ENCODE measurements at places on chromosomes 3 and 15.

- no peak for DNase-seq
These were observed 48.2 kb upstream of the STAC start for GRCh38 chr3:36332139-36332538.

GRCh38 chr3:189966843-189967242 lies 153.9 kb downstream of the P3H2 start:
- no peak for DNase-seq

DNA sequence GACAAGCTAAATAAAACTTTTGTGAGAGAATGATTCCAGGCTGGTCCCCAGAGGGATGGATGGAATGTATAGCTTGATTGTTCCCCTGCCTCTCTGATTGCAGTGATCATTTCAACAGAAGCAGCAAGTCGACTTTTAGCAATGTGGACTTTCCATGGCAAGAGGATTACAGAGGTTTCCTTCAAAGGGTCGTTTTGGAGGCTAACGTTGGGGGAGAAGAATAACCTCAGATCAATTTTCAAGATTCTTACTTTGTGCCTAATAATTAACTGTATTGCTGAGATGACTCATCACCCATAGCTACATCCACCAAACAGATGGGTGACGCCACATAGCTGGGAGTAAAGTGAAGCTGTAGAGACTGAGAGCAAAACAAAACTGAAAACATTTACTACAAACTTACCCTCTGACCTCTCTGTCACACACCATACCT lies 79.9 kb downstream of the GTPBP8 start:
- no peak for DNase-seq

DNA sequence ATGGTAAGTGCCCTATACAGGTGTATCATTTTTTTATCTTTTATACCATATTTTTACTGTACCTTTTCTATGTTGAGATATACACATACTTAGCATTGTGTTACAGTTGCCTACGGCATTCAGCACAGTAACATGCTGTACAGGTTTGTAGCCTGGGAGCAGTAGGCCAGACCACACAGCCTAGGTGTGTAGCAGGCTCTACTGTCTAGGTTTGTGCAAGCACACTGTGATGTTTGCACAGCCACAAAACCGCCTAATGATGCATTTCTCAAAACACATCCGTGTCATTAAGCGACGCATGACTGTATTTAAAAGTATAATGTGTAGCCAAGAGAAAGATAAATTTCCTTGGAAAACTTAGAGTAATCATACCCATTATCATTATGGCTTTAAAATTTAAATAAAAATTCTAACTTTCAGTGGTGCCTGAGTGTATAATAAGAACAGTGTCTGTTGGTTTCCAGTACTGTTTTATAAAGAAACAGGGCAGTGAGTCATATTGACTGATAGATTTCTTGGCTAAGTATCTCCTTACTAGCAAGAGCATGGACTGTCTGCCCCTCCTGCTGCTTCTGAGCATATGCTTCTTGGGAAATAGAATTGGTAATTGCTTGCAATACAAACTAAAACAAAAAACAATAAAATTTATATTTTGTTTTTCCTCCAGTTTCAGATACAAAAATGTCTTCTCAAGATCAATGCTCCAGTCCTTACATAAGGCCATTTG lies 18.3 kb downstream of the CALML4 start:
- no peak for DNase-seq

DNA sequence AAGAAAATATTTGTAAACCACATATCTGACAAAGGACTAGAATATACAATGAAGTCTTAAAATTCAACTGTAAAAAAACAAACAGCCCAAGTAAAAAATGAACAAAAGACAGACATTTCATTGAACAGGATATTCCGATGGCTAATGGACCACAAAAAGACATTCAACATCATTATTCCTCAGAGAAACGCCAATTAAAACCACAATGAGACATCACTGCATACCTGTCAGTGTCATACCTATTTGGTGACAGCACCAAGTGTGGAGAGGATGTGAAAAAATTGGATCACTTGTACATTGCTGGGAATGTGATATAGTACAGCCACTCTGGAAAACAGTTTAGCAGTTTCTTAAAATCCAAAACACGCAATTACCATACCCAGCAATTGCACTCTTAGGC lies 29.9 kb upstream of the TJP1 start:
- DNase-seq = no peak

GRCh38 chr15:28918141-28918983 lies 32.6 kb downstream of the APBA2 start:
- peak; percentile 65 for DNase-seq

DNA sequence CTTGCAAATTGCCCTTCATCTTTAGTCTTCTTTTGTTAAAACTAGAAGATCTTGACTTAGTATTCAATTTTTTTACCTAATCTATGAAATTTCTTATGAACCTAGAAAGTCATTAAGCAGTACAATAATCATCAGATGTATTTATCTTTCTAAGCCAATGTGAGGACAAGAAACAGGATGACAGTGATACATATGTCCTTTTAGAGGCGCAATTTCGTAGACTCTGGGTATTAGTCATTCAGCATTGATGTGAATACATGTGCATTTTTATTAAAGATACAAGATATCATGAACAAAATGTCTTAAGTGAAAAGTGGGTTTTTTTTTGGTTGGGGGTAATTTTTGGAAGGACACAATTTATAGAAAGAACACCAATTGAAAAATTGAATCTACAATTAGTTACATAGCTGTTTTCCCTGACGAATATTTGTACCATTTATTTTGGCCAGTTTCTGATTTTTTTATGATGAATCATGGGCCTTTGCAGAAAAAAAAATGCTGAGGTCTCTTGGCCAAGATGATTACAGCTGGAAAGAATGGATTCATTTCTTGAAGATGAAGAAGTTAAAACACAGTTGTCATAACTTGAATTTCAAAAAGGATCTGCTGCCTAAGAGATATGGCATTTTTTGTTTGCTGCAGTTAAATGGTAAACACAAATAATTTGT lies 48.9 kb upstream of the AGTR1 start:
- DNase-seq = no peak

DNA sequence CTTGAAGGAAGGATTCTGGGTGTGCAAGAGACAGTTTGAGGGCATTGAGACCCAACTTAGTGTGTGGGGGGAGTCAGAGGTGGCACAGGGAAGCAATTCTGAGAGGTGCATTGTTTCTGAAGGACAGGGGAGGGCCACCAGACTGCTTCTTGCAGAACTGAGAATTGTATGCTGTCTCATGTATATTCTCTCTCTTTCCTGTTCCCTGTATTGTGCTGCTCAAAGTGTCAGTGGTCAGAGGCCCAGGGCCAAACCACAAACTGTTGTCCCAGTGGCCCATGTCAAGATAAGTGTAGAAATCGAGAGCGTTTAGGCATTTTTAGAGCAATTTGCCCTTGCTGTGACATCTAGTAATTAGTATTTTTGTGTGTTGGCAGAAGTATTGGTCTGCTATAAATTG lies 567.1 kb downstream of the EDEM1 start:
- peak; percentile 77 for DNase-seq

GRCh38 chr3:167749728-167750127 lies 14.2 kb downstream of the SERPINI1 start:
- no peak for DNase-seq

DNA sequence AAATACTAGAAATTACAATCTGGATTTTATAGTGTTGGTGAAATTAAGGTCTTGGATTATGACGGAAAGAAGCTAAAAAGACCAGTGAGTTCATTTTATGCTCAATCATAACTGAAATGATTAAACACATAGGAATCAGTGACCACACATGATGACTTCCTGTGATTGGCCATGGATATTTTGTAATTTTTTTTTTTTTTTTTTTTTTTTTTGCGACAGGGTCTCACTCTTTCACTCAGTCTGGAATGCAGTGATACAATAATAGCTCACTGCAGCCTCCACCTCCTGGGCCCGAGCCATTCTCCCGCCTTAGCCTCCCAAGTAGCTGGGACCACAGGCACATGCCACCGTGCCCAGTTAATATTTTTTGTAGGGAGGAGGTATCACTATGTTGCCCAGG lies 47.4 kb downstream of the PAQR5 start:
- DNase-seq = no peak

DNA sequence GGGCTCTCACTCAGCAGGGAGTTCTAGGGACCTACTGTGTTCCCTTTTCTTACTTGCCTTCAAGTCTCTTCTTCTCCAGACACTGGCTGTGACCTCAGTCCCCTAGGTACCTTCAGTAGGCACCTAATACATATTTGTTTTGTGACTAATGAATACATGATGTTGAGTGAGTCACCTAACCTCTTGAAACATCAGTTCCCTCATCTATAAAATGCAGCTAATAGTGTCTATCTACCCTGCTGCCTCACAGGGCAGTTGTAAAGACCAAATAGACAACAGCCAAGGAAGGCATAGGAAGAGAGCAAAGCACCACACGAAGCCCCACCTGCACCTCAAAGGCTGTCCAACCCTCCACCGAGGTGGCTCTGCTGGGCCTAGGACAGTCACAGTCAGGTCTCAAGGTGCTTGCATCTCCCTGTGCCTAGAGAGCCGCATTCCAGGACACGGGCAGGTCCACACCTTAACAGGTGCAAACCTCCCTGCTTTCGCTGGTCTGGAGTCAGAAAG lies 29.1 kb downstream of the DAPK2 start:
- DNase-seq = no peak

- no peak for DNase-seq
These were observed 601.0 kb downstream of the PDCD6IP start for GRCh38 chr3:34399401-34399800.

DNA sequence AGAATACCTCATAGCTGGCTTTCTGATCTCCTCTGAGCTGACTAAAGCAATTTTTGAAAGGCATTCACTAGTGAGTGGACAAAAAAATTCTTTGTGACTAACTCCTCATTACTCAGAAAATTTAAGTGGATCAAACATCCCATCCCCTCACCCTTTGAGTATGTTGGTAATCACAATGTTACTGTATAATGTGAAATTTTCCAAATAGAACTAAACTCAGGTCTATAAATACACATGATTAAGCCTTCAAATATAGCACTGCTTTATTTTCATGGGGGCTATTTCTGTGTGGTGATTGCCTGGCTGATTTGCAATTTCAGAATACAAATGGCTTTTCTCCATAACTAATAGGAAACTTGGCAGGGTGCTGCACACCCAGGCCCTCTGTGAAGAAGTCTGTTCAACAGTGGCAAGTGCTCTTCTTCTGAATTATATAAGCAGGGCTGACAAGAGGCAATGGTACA lies 45.9 kb upstream of the ACTC1 start:
- no peak for DNase-seq

DNA sequence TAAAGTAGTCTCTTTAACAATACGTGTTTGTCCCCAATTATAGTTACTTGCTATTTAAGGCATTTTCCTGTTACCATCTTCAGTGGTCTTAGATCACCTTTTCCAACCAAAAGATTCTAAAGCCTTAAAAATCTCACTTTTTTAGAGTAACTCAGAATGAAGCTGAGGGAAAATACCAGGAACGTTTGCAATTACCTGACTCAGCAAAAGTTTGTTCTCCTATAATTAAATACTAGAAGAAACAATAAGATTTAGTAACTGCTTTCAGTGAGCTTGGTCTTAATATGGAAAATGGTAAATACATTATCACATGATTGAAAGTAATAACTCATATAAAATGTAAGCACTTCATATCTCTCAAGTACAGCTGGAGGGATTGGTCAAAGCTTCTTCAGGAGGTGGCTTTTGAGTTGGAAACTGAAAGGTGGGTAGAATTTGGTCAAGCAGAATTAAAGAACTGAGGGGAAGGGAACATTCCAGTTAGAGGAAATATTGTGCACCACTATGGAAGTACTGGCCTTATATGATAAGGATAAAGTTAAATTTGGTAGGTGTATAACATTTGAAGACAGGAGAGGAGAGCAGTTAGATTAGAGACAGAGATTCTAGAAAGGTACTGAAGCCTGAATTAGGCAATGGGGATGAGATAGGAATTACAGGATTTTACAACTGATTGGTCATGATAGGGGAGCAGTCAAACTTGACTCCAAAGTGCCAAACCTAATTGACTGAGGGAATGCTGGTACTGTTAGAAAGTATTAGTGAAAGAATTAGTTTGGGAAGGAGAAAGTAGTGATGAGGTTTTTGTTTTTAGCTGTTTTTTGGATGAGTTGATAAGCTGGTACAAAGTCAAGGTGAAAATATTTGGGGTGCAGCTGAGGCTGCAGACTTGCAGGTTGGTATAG lies 21.9 kb downstream of the TSC22D2 start:
- no peak for DNase-seq

GRCh38 chr3:179796421-179796820 lies 143.6 kb downstream of the USP13 start:
- DNase-seq = no peak

GRCh38 chr3:4981665-4982494 lies 2.6 kb downstream of the BHLHE40 start:
- no peak for DNase-seq

DNA sequence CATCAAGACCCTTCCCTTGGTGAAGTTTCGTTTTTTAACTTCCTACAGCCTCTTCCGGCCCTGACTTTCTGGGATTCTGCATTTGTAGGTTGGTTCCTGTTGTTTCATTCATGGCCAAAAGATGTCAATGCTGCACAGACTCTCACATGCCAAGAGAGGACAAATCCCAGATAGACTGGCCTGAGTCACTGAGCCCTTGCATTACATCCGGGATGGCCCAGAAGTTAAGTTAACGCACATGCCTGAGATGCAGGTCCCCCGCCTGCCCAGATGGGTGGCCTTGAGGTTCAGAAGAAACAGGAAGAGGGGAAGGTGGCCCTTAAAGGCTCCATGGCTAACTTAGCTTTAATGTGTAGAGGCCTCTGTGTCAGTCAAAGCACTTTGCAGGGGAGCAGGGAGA lies 51.6 kb upstream of the SRGAP3 start:
- no peak for DNase-seq

DNA sequence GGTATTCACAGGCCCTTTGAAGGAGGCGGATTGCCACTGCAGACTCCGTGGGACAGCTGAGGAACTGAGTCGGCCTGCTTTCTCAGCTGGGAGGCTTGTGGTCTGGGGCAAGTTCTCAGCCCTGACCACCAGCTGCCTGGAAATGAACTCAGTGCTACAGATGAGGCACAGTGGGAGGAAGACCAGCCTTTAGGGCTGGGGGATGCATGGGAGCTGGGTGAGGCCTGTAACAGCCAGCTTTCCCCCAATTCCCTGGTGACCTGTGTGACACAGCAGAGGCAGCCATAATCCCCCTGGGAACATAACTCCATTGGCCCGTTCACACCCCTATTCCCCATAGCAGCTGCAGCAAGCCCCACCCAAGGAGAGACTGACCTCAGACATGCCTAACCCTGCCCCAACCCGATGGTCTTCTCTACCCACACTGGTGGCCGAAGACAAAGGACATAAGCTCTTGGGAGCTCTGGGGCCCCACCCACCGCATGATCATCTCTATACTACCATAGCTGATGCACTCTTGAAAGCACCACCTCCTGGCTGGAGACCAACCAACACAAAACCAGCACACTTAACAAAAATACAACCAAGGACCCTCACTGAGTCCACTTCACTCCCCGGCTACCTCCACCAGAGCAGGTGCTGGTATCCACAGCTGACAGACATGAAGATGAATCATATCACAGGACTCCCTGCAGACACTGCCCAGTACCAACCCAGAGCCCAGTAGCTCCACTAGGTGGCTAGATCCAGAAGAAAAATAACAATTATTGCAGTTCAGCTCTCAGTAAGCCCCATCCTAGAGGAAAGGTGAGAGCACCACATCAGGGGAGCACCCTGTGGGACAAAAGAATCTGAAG lies 24.9 kb downstream of the ZMAT3 start:
- no peak for DNase-seq

GRCh38 chr3:158711886-158712285 lies 20.4 kb downstream of the RARRES1 start:
- no peak for DNase-seq

GRCh38 chr3:161559177-161559998 lies 62.8 kb downstream of the OTOL1 start:
- DNase-seq = no peak

- no peak for DNase-seq
These were observed 49.1 kb downstream of the DNASE1L3 start for GRCh38 chr3:58161435-58162398.

- no peak for DNase-seq
These were observed 14.5 kb upstream of the PRKCI start for GRCh38 chr3:170207717-170208116.
